ENCODE measurements at places on chromosomes 1 and 21.

- DNase-seq: no peak
Observed at GRCh38 chr1:56317722-56318121, 261.6 kb downstream of the PLPP3 start.

DNA sequence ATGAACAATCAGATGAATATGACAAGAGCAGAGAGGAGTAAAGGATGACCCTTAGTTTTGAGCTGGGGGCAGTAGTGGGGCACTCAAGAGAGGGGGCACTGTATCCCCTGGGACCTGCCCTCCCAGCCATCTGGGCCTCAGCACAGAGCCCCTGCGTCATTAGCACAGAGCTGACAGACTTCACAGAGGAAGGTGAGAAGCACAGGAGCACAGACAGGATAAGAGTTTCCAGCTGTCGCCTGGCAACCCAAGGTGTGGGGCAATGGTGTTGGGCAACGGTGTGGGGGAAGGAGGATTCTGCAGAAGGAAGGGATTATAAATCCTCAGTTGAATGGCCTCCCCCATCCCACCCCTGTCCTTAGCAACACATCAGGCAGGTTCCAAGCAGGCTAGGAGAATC is 30.2 kb downstream of the RAB3B start:
- peak; percentile 70 for DNase-seq

GRCh38 chr1:109927911-109928321 is 17.3 kb downstream of the CSF1 start:
- no peak for DNase-seq

DNA sequence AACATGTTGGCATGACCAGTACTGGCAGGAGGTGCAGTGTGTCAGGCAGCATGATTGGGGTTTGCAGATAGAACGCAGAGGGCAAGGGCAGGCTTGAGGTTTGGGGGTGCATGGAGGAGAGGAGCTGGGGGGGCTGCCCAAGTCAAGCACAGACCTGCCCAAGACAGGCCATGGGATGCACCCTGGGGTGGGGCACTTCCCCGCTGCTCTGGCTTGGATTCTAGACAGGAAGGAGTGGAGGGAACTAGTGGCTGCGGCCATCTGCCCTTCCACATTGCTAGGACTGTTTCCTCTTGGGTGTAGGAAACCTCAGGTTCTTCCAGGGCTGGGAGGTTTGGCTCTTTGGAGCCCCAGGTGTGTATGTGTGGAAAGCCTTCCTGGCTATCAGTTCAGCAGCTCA is 3.0 kb downstream of the PDXK start:
- DNase-seq: no peak

DNA sequence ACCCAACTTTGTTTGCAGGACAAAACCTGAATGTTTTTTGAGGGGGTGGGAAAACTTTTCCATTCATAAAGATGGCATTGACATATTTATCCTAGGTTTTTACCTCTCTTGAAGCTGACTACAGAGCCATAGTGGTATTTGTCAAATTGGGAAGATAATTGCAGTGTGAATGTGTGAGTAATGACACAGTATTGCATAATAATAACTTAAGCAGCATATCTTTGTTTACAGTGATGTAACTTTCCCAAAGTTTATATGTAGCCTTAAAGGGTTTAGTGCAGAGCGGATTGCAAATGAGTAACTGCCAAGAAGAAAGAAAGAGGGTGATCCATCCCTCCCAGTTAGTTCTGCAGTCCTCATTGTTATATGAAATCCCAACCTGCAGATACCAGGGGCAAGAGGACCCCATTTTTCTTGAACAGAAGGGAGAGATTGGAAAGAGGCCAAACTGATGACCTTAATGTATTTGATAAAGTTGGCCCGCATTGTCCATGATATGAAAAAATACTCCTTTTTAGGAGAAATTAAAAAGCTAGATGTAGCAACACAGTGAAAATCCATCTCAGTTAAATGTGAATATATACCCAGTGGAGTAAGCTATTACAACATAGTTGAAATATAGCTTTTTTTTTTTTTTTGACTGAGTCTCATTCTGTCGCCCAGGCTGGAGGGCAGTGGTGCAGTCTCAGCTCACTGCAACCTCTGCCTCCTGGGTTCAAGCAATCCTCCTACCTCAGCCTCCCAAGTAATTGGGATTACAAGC is 23.7 kb upstream of the NFIA start:
- DNase-seq: no peak

DNA sequence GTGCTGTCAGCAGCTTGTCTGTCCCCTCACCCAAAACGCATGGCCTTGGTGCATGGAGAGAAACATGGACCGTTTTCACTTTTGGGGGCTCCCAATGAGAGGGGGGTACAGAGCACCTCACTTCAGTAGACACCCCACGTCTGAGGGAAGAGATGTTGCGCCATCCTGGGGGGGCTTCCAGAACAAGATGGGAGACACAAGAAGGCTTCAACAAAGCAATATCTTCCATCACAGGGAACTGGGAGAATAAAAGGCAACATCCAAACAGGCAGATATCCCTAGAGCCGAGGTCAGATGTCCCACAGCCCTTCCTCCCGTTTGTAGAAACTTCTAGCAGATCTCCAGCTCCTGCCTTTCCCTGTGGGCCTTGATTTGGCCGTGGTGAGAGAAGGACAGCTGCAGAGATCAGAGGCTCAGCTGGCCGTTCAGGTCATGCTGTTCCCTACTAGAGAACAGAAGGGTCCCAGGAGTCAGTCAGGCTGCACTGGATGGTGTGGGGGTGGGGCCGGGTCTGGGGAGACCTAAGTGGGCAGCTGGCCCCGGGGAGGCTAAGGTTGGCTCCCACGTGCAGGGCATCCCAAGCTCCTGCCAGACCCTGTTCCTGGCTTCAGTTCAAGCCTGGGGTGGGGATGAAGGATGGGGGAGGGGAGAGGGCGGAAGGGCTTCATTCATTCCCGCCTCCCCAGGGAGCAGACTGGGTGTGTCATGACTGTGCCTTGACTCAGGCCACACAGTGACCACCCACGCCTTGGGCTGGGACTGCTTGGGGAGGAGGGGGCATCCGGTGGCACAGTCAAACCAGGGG is 4.4 kb downstream of the PLOD1 start:
- no peak for DNase-seq

DNA sequence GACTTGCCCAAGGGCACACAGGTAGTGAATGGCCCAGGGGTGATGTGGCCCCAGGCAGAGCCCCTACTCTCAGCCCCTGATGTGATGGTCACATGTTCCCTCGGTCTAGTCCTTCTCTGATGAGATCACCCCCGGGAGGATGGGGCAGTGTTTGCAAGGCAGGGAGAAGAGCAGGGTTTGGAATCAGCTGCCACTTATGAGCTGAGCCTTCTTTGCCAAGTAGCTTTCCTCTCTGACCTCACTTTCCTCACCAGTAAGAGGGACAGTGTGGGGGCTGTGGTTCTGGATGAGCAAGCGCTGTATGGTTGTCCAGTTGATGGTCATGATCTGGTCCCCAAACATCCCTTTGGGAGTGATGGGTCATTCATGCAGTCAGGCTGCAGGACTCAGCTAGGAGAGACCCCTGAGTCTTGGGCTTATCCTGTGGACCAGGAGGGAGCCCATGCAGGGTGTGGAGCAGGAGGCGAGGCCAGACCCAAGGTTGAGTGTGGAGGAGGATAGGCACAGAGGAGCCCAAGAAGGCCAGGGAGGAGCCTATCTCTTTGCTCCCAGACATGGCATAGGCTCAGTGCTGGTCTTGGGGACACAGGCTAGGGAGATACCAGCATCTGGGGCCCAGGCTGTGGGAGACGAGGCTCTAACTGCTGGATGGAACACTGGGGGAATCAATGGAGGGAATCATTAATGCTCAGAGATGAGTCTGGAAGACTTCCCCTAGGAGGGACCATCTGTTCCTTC is 15.9 kb upstream of the PEAR1 start:
- DNase-seq: no peak

DNA sequence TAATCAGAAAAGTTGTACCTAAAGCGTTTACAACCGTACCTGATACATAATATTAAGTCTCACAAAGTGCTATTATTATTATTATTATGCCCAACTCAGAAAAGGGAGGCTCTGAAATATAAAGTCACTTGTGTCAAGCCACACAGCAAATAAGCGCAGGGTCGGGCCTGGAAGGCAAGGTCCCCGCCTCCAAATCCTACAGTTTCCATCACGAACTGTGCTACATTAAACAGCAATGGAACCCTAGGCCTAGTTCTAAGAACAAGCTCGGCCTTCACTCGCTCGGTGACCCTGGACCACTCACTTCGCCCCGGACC is 549 bp downstream of the PARS2 start:
- DNase-seq: no peak

DNA sequence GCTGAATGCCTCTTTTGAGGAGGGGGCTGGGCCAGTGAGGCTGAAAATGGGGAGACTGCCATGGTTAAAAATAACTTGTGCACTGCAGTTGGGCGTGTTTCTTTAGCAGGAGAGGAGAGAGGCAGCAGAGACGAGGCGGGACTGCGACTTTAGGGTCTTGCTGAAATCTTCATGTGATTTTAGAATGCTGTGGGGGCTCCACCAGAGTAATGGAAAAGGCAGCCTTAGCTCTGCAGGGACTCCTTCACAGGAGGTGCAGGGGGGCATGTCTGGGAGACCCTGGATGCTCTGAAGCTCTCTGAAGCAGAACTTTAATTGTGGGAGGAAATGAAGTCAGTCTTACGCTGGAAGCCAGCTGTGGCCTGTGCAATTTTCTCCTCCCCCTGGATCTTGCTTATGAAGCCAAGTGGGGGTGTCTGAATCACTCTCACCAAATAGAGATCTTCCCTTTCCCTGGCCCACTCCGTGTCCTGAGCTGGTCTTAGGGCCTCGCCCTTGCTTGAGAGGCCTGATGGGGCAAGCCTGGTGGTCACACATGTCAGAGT is 60.8 kb downstream of the NDUFS5 start:
- no peak for DNase-seq

GRCh38 chr1:26597629-26598039 is 68.1 kb downstream of the RPS6KA1 start:
- peak; percentile 34 for DNase-seq
